ENCODE measurements at places on chromosomes 1 and 21. TPM values are rescaled to one million over a fixed set of nuclear protein-coding genes. Genes with fewer than 3 reads are reported as not detected.

Gene EPS8L3
- not detected for total RNA-seq

Gene RSPH1
- total RNA-seq: 0.23 TPM

Gene COL8A2
- total RNA-seq: 21.4 TPM

Gene LYPD8
- total RNA-seq: not detected

Data from pericardium fibroblast (primary cell).